Mesenteric fat pad (tissue), 1 donor: ENCODE measurements at places on chromosomes 12 and 14.
A peak's percentile ranks its signal among the peaks of the same experiment; 100 is the strongest.

- DNase-seq: no peak
Measured at GRCh38 chr12:94839347-94839746, 164.2 kb downstream of the NDUFA12 start.

GRCh38 chr14:105151084-105151837 is 17.3 kb downstream of the JAG2 start:
- DNase-seq: no peak

DNA sequence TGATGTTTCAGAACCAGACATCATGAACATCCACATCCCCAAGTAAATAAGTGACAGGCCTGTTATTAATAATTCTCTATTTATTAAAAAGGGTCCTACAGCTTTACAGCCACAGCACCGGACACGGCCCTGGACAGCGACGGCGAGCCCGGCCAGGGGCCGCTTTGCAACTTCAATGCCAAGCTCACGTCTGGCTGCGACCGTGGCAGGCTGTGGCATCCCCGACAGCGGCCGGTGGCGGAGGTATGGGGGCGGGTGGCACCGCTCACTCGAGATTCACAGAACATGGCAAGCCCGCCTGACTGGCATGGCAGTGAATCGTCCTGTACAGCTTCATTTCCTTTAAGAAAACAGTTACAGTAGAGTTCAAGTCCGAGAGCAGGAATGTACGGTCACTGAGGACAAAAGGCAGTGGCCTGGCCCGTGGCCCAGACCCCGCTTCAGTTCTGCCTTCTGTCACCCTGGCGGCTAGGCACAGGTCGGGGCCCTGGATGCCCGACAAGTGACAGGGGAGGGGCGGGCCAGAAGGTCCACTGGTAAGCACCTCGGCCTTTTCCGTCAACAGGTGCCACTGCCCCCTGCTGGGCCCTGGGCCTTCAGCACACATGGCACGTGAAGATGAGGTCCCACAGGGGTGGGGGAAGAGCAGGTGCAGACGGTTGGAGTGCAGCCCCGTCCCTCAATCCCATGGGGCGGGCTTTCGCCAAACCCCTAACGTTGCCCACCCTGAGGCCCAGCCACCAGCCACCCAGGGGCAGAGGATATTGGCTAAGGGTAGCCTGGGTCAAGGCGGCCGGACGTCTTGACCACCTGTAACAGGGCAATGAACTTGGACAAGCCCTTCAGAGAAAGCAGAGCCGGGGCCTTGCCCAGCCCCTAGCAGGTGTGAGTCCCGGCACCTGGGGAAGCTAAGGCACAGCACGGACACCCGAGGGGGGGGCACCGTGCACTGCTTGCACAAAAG is 30.3 kb downstream of the HIP1R start:
- DNase-seq: peak; percentile 88

GRCh38 chr14:54420478-54421142 is 20.6 kb downstream of the CNIH1 start:
- DNase-seq: no peak
